Iris pigment epithelial cell (primary cell): ENCODE measurements at places on chromosomes 3 and 15.

DNA sequence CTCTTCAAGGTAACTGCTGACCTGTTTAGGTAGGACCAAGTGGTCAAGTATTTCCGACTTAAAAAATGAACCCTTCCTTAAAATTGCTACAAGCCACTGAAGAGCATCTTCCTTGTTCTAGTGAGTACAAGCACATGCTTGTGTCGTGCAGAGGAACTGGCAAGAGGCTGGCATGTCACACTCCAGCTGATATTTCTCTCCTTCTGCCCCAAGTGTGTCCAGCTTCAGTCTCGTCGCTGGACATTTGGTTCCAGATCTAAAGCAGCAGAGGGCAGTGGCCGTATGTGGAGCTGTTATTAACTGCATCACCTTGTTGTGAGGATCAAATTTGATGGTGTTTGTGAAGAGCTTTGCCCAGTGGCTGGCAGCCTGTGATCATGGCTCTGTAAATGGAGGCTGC is 10.0 kb downstream of the RBP2 start:
- no peak for DNase-seq

DNA sequence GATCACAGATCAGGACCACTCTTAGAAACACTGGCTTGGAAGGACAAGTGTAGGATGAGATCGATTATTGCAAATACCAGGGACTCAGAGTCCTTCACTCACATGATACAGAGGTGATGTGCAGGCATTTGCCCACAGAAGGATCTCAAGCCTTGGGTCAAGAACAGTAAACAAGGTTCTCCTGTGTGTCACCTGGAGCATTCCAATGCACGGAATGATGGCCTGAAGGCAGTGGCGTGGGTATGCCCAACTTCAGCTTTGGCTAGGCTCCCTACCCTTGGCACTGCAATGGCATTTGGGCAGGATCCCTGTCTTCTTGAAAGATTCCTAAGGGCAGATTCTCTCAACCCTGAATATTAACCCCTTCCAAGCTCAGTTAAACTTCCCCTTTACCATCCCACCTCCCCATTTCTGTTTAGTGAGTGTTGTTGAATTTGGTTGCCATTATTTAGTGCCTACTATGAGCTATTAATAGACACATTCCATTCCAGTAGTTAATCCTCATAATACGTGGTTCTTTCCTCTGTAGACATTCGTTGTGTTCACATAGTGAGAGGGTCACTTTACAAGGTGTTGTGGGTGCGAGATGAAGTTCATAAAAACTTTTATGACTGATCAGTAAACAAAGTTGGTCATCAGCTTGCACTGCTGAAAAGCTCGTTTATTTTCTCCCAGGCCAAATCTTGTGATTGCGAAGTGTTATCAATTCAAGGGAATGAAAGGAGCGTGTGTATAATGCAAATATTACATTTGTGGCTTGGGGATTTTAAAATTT is 1.1 kb upstream of the LZTFL1 start:
- DNase-seq = no peak

DNA sequence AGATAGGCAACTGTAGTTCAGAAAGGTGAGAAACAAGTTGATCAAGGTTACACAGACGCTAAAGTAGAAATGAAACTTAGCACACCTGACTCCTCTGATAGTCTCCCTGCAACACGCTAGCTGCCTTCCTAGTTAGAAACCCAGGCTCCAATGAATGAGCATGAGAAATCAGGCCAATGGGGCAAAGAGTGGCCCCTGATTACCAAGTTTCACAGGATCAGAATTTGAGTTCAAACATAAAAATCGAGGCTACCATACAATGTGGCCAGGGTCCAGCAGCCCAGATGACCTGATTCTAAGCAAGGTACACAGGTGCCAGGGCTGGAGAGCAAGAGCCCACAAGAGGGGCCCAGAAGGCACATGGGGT is 7.7 kb downstream of the PLD1 start:
- no peak for DNase-seq

GRCh38 chr15:101329309-101329863 is 34.3 kb upstream of the SNRPA1 start:
- no peak for DNase-seq

- DNase-seq = no peak
Measured at GRCh38 chr15:95106801-95107200, 875.4 kb downstream of the MCTP2 start.

DNA sequence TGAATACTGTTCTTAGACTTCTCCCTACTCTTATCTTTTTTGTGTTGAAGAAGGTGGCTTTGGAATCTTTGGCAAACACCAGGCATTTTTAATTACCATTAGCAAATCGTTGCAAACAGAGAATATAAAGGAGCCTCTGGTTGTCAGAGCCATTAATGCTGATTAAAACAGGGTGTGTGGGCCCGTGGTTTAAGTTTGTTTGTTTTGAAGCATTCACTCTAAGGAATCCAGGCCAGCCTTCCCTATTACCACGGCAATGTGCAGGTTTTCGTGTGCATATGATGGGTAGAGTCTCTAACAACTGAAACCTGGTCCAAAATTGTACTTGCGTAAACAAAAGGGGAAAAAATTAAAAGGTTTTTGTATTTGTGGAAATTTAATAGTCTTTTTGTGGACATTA is 141.2 kb upstream of the GMNC start:
- DNase-seq = no peak

GRCh38 chr3:126540342-126540849 is 16.4 kb downstream of the CHST13 start:
- DNase-seq = peak; percentile 85

DNA sequence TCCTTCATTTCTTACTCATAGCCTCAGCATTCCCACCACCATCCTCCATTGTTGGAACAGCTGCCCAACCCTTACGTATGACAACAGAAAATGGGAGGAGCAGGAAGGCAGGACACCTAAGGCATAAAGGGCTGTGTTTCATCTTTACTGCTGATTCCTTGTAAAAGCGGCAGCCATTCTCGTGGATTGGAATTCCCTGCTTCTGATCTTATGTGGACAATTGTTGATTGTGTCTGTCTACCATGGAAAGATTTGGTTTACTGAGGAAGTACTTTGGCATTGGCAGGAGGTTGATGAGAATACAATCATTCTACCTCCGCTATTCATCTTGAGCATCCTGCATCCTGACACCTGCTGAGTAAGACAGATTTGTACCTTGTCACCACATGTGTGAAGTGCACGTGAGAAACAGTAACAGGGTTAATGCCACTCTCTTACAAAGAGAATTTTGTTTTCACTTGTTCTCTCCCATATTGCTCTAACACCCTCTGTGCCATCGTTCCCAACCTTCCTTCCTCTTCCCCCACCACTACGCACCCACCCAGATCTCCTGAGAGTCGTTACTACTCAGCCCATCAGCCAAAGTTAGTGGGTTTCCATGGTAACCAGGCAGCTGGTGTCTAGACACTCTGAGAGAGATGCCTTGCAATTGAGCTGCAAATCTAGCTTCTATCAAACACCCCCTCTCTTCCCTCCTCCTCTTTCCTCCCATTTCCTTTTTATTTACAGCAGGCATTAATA is 75.7 kb downstream of the GAP43 start:
- no peak for DNase-seq

GRCh38 chr3:24339266-24339825 is 155.3 kb downstream of the THRB start:
- no peak for DNase-seq

DNA sequence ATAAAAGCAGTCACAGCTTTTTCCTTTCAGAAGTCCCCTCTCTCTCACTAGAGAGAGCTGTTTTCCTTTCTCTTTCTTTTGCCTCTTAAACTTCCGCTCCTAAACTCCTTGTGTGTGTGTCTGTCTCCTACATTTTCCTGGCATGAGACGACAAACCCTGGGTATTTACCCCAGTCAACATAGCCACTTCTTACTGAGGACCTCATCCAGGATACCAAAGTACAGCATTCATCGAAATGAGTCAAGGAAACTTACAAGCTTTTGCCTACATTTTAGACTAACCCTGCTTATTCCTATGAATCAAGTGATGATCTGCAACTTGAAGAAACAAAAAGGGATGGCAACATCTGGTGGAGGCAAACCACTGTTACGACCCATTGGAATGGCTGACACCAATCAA is 16.7 kb downstream of the PATL2 start:
- DNase-seq = no peak

- peak; percentile 94 for DNase-seq
Measured at GRCh38 chr3:196793246-196793645, 53.6 kb downstream of the PAK2 start.

DNA sequence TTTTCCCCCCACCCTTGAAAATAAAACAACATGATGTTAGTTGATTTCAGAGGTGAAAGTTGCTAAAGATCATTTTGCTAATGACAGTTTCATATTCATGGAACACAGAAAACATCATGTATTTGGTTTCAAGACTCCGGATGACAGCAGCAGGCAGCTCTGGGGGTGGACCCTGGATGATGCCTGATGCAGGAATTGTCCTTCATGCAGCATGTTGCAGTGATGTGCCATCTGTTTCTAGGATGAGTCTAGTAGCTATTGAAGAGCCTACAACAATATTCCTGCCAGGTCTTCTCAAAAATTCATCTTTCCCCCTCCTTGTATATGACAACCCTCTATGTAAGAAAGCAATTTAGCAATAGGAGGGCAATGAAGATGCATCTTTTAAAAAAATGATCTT is 108.3 kb downstream of the SV2B start:
- DNase-seq = no peak
